ENCODE measurements at places on chromosomes 11 and 22.

DNA sequence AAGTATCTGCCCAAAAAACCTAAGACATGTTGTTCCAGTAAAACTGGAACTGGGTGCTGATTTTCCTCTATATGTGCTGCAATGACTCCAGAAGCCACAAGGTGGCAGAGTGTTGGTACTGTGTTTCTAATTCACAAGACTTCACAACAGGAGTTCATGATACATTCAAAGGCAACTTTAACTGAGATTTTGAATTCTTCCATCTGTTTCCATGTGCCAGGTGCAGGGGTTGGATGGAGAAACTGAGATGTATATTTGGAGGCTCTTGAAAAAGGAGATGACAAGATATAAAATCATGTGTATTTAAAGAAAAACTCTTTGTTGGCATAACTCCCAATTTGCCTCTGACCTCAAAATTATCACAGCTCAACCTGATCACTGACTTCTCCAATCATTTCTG lies 1098.6 kb upstream of the CCDC90B start:
- no peak for DNase-seq

DNA sequence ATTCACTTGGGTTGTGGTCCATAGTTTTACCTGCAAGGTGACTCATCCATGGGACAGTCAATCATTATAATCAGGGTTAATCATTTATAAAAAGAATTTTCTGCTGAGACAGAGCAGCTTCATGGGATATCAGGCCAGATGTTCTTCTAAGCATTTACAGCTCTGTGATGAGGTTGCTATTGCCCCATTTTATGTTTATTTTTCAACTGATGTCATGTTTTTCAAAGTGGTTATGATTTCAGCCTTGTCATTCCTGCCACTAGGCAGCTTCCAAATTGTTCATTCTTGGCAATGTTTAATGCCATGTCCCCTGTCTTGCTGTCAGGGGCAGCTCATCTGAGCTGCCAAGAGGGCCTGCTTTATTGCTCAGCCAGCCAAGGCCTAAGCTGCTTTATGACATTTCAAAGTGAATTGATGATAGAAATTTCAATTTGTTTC lies 35.9 kb upstream of the ZBED5 start:
- DNase-seq, result no peak

DNA sequence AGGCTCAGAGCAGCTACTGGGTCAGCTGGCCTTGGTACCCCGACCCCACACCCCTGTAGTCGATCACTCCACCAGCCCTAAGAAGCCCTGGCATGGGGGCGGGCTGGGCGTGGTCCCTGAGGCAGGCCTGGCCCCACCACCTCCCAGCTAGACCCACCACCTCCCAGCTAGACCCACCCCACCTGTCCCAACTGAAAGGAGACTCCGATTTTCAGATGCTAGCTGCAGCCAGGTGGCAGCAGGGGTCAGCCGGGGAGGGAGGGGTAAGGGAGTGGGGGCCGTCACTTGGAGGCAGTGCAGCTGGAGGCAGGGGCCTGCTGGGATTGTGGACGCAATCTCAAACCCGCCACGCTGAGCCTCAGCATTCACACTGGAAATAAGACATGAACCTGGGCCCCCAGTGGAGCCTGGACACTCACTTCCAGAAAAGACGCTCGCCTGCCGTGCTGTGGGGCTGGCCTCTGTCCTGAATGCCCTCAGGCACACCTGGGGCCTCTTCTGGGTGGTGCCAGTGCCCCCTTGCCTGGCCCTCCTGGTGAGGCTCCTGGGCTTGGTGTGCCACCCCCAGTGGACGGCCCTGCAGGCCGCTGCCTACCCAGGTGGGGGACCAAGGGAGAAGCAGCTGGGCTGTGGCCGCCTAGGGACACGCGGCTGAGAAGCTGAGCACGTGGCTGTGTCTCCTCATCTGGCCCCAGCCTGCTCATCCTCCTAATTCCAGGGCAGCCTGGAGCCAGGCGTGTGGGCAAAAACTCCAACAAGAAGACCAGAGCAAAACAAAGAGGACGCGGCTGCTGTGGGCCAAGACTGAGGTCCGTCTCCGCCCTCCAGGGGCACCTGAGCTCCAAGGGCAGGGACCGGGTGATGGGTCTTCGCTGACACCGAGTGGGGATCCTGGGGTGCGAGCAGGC lies 26.7 kb downstream of the OSBPL5 start:
- peak; percentile 32 for DNase-seq

DNA sequence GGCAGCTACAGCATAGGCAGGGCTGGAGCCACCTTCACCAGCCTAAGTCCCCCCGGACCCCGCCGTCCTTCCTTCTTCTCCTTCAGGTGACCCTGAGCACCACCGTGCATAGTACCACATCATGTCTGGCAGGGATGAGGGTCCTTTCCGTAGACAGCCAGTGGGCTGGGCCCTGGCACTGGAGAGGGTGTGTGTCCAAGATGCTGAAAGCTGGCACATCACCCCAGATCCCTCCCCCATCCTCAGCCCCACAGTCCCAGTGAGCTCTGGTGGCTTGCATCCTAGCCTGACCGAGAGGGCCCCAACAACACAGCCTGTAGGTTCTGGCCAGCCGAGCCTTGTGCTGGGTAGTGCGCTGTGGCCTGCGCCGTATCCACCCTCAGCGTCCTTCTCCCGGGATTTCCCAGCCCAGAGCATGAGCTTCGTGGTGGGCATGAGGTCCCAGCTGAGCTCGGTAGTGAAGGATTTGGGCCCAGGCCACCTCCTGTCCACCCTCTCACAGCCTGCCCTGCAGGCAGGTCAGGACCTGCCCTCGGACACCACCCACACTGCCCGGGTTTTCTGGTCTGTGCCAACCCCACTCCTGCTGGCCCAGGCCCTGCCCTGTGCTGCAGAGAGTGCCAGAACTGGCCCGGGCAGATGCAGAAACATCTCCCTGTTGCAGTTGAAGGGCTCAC lies 1124.3 kb downstream of the BRD1 start:
- no peak for DNase-seq

DNA sequence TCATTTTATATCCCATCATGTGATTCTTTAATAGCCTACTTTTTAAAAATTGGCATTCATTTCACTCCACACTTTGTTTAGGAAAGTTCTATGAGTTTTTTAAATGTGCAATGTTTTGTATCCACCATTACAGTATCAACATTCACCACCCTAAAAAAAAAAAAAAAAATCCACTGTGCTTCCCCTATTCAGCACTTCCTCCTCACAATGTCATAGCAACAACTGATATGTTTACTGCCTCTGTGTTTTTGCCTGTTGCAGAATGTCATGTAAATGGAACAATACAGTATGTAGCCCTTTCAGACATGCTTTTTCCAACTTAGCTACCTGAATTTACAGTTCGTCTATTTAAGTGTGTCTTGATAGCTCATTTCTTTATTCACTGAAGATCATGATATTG lies 754.2 kb downstream of the FAM181B start:
- DNase-seq, result no peak

GRCh38 chr11:33716243-33716642 lies 15.6 kb upstream of the C11orf91 start:
- no peak for DNase-seq

DNA sequence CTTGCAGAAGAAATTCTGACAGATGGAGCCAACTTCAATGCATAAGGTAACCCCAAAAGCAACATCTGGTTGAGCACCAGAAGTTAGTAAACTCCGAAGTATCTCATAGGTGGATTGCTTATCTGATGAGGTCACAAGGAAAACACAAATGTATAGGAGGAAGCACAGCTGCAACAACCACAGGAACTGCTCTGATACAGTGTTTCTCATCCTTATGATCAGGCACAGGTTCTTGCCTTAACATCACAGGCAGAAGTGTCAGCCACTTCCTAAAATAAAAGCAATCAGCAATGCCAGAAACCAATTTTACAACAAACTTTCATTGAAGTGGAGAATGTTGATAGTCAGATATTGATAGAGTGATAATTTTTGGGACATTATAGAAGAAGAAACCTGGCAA lies 530.3 kb upstream of the FAT3 start:
- DNase-seq, result no peak

DNA sequence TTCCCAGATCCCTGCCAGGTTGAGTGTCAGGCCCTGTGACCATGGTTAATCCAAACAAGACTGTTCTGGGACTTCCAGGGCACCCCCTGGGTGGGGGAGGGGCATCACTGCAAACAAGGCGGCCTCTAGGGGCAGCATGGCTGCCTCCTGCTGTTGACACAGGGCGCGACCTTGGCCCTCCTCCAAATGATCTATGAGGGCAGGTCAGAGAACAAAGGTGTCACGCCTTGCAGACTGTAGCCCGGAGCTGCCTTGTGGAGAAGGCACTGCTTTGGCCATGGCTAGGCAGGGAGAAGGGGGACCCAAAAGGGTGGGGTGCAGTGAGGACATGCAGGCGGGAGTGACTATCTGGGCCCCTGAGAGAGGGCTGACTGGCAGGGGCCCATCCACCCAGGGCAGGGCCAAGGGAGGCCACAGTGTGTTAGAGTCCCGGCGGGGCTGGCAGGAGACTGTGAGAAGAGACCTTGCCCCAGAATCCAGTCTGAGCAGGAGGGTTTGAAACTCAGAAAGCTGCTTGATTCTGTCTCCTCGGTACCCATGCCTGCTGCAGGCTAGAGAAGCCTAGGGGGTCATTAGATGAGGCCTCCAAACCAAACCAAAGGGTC lies 35.6 kb downstream of the KCNC1 start:
- DNase-seq, result no peak

DNA sequence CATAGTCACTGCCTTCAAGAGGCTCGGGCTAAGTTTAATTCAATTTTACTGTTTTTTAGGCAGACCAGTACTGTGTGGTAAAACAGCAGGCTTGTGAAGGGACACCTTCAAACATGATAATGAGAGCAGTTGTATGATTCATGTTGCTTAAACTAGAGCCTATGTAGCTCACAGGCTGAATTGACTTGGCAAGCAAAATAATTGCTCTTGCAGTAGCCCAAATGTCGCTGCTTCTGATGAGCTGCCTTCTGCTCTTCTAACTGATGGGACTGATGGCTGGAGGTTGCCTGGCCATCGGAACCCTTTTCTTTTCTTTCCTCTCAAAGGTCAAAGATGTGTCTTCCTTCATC lies 137.6 kb downstream of the MAML2 start:
- DNase-seq, result no peak

GRCh38 chr22:24214467-24215285 lies 30.2 kb downstream of the GGT5 start:
- no peak for DNase-seq

DNA sequence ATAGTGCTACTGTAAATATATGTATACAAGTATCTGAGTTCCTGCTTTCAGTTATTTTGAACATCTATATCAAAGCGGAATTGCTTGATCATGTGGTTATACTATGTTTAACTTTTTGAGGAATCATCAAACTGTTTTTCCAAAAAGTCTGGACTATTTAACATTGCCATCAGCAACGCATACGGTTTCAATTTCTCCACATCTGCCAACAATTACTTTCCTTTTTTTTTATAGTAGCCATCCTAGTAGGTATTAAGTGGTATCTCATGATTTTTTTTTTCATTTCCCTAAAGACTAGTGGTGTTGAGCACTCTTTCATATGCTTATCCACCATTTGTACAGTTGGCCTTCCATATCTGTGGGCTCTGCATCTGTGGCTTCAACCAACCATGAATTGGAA lies 1.3 kb upstream of the UBE4A start:
- no peak for DNase-seq

GRCh38 chr22:21569459-21570170 lies 2.1 kb downstream of the UBE2L3 start:
- DNase-seq, result no peak

DNA sequence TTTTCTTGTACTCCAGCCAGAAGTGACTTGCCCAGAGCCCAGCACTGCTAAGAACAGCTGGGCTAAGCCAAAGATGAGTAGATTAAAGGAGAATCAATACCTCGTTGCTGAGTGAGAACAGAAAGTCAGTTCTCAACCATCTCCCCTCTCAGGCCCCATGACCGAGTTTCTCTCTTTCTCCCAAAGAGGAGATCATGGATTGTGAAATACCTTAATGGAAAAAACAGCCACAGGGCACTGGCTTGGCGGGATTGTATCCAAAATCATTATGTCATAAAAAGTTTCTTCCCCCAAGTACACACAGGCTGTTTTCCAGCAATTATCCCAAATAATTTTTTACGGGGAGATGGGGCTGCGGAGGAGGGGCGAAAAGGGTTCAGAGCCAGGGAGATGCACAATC lies 111.8 kb upstream of the TMEM45B start:
- no peak for DNase-seq

GRCh38 chr11:123483058-123483457 lies 53.0 kb downstream of the GRAMD1B start:
- no peak for DNase-seq

DNA sequence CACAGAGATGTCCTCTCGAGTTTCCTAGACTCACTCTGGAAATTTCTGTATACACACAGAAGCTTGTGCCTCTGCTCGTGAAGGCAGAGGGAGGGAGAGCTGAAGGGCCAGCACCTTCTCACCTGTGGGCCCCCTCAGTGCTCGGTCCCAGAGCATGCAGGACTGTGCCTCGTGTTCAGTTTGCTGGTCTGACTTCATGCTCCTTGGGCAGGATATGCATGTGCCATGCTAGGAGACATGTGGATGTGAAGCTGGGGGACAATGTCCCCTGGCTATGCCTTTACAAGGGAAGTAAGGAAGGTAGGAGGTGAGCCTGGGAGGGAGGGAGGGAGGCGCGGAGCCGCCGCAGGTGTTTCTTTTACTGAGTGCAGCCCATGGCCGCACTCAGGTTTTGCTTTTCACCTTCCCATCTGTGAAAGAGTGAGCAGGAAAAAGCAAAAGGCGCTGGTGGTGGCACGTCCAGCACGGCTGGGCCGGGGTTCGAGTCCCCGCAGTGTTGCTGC lies 22.6 kb downstream of the NEAT1 start:
- no peak for DNase-seq

DNA sequence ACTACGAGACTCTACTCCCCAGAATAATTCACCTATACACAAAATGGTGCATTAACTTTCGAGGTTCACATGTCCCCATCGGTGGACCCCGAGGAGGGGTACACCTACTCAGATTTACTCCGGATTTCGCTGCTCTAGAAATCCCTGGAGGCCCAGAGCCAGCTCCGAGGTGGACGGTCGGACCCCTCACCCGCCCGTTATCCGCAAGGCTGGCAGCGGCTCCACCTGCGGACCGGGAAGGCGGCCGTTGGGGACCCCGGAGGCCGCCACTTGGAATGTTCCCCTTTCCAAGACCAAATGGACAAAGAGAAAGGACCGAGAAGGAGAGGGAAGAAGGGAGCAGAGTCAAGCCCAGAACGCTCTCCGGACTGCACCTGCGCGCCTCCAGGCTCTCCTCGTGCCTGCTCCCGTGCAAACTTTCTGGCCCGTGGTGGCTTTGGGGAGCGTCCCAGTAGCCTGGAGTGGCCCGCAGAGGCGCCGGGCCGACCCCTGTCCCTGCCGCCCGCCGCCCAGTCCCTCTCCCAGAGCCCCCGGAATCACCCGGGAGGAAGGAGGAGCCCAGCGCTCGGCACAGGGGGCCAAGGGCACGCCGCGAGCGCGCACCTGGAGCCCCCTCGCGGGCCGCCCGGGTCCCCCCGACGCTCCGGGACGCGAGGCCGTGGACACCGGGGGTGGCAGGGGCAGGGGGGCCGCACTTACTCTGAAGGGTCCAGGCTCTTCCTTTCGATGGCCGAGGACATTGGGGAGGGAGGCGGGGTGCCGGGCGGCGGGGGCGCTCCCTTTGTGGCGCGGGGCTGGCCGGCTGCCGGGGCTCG lies 23.0 kb downstream of the LMO2 start:
- DNase-seq, result peak; percentile 55

Data from psoas muscle (tissue), 8 donors.